Activated T-cell treated with anti-CD3 and anti-CD28 coated beads, Interleukin-2, amount 50 U/mL, for 48 hours (primary cell): ENCODE measurements at places on chromosomes 5 and 9.

DNA sequence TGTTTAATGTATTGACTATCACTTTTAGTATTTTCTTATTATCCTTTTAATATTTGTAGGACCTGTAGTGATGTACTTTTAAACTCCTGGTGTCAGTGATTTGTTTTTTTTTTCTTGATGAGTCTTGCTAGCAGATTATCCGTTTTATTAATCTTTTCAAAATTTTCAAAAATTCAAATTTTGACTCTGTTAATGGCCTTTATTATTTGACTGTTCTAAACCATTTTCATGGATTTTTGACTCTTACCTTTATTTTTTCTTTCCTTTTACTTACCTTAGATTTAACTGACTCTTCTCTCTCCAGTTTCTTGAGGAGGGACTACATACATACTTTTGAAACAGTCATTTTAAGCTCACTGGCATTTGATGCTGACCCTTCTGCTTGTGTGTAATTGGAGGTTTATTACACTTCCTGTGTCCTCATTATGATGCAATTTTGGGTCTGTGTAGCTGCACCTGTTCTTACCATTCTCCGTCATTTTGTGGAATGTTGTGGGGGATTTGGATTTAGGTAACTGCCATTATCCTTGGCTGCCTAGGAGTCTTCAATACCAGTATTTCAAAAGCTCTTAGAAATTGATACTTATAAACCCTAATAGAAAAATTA lies 32.0 kb upstream of the EXOC3 start:
- DNase-seq: no peak

GRCh38 chr5:67378256-67378655 lies 181.7 kb upstream of the CD180 start:
- DNase-seq: no peak

DNA sequence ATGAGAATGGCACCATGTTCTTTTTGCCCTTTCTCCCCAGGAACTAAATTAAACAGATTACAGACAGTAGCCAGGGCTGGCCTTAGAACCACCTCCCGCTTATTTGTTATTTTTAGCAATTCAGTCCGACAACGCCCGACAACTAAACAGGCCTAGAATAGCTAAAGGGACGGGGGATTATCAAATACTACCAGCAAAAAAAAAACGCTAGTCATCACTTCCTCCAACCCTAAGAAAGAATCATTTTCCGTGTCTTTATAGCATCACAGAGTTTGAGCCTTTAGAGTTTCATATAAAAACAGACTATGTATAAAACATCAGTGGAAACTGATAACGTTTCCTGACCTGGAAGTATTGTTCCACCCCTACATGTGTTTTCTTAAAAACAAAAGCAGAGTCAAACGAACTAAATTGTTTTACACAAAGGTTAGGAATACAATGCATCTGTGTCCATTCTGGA lies 35.3 kb downstream of the PFDN1 start:
- DNase-seq: no peak

DNA sequence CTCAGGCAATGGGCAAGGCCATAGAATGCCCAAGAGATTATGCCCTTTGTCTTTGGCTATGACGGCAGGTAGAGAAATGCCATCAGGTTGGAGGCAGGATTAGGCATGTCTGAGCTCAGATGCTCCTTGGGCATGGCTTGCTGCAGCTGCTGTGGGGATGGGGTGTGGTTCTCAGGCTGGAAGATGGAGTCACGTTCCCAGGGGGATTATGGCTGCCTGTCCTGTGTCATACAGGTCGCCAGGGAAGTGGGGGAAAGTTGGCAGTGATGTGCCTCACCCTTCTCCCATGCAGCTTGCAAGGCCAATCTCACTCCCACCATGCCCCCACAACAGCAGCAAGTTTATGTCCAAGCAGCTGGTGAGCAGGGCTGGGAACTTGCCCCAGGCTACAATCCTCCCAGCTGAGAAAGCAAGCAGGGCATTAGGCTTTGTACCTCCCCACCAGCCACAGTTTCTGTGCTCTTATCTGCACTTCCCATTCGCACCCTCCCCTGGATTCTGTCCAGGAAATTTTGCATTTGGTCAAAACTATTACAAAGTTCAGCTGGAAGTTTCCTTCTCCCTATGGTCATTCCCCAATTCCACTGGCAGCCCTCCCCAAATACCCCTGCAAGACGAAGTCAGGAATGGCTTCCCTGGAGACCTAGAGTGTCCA lies 1788.0 kb upstream of the NUDT12 start:
- DNase-seq: no peak

DNA sequence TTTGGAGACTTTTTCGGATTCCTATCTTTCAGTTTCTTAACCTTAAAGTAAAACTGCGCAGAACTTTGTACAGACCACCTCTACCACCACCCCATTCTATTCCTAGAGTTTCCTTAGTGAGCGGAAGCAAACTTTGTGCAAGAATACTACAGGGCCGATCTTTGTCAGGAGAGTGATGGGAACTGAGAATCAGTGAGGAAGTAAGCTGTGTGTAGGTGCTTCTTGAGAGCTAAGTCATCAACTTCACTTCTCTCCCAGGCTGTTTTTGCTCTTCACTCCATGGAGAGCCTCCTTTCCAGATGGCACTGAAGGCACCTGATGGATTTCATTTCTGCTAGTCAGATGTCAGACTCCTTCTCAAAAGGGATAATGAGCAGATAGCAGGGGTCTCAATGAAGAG lies 127.3 kb downstream of the SPATA31D1 start:
- no peak for DNase-seq
